ENCODE measurements at places on chromosomes 3 and 15. TPM values are rescaled to one million over a fixed set of nuclear protein-coding genes. Genes with fewer than 3 reads are reported as not detected.

- DNase-seq: no peak
- peaks cover 9% of the 10 kb centered on the region for H3K36me3 ChIP-seq
- no peak overlapping the region for H3K27ac ChIP-seq
- H3K27me3 ChIP-seq: no peaks in the 10 kb centered on the region
These were observed 80.4 kb downstream of the ADAM10 start for GRCh38 chr15:58669108-58669507.

- H3K4me3 ChIP-seq: no peak overlapping the region
- H3K27ac ChIP-seq: no peak overlapping the region
- peaks cover 6% of the 10 kb centered on the region for H3K36me3 ChIP-seq
- H3K27me3 ChIP-seq: no peaks in the 10 kb centered on the region
- H3K4me1 ChIP-seq: no peaks in the 10 kb centered on the region
These were observed 36.0 kb upstream of the CBLB start for GRCh38 chr3:105904678-105905284.

GRCh38 chr15:91871837-91872236 is 18.3 kb downstream of the SLCO3A1 start:
- DNase-seq: no peak
- no peaks in the 10 kb centered on the region for H3K27me3 ChIP-seq
- H3K4me3 ChIP-seq: no peak overlapping the region
- peaks cover 5% of the 10 kb centered on the region for H3K36me3 ChIP-seq

DNA sequence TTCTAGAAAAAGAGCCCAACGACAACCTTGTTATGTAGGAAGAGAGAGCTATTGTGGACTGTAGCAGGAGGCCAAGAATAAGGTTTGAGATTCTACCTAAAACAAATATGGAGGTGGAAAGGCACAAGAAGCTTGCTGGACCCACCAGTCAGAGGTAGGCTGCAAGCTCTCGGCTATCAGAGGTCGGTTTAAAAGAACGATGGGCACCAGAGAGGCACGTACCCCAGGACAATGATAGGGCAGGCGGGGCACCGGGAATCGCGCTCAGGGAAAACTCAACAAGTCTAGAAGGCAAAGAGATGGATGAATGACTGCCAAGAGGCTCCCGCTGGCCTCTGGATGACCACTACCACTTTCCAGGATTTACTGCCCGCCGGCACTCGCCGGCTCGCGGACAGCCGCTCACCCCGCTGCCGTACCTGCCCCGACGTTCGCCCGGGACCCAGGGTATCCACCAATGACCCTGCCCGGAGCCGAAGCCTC is 1.1 kb downstream of the HDGFL3 start:
- peaks cover 3% of the 10 kb centered on the region for H3K36me3 ChIP-seq
- no peak for DNase-seq
- peaks cover 10% of the 10 kb centered on the region for H3K4me1 ChIP-seq

GRCh38 chr3:98731720-98732285 is 31.3 kb upstream of the ST3GAL6 start:
- H3K4me3 ChIP-seq: peak overlapping the region; percentile 44
- no peak overlapping the region for H3K27ac ChIP-seq
- DNase-seq: no peak
- H3K36me3 ChIP-seq: peaks cover 5% of the 10 kb centered on the region
- peaks cover 8% of the 10 kb centered on the region for H3K4me1 ChIP-seq

GRCh38 chr15:94965593-94965992 is 734.2 kb downstream of the MCTP2 start:
- no peaks in the 10 kb centered on the region for H3K36me3 ChIP-seq
- no peak for DNase-seq
- no peak overlapping the region for H3K27ac ChIP-seq
- H3K27me3 ChIP-seq: peaks cover 1% of the 10 kb centered on the region

DNA sequence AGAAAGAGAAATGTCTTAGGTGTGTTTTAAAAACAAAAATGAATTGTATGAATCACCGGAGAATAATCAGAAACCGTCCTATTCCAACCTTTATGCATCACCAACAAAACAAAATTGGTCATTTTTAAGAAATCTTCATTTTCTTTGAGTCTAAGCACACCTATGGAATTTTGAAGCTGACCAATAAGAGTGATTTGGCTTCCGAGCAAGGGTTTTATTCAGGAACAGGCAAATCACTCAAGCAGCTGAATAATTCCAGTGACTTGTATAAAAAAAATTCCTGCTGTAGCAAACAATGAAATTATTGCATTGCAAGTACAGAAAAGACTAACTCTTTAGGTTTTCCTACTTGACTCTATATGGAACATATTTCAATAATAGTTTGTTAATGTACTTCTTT is 83.8 kb upstream of the FNDC3B start:
- no peak overlapping the region for H3K27ac ChIP-seq
- H3K4me1 ChIP-seq: peaks cover 8% of the 10 kb centered on the region

DNA sequence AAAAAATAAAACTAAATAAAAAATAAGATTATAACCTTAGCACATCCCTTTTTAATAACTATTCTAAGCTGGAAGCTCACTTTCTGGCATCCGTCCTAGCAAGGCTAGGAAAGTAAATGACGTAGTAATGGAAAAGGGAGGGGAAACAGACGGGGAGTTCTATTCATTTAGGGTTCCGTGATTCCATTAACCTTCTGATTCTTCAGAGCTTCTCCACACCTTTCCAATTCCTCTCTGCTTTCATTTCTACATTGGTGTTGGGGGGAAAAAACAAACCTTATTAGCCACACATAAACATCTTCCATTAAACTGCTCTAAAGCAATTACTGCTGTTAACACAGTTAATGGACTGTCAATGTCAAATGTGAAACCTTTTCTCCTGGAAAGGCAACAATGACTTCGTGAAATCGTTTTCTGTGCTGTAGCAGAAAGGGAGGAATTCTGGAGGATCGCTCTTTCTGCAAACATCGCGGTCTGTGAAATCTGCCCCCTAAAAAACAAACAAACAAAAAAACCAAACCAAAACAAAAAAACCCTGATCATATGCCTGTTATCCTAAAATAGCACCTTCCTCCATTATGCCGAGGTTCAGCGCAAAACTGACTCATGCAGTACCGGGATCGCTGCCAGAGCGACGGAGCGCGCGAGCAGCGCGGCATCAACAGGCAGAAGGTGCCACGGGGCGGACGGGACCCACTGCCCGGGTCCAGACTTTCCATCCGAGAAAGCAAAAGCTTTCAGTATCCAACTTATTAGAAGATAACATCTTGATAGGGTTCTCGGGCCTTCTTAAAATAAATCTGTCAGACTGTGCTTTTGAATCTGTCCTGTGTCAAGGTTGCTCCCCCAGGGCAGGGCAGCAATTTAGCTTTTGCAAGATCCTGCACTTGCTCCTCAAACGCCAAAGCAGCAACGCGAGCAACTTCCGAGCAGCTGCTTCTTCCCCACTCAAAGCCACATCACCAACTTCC is 156.2 kb downstream of the FGF12 start:
- H3K36me3 ChIP-seq: no peaks in the 10 kb centered on the region
- no peak overlapping the region for H3K4me3 ChIP-seq
- no peaks in the 10 kb centered on the region for H3K4me1 ChIP-seq
- H3K27me3 ChIP-seq: no peaks in the 10 kb centered on the region

- peaks cover 6% of the 10 kb centered on the region for H3K36me3 ChIP-seq
- H3K4me1 ChIP-seq: peaks cover 48% of the 10 kb centered on the region
- no peak for DNase-seq
- peak overlapping the region; percentile 19 for H3K27ac ChIP-seq
- H3K4me3 ChIP-seq: no peak overlapping the region
These were observed 25.4 kb upstream of the ALPK3 start for GRCh38 chr15:84791763-84792162.

DNA sequence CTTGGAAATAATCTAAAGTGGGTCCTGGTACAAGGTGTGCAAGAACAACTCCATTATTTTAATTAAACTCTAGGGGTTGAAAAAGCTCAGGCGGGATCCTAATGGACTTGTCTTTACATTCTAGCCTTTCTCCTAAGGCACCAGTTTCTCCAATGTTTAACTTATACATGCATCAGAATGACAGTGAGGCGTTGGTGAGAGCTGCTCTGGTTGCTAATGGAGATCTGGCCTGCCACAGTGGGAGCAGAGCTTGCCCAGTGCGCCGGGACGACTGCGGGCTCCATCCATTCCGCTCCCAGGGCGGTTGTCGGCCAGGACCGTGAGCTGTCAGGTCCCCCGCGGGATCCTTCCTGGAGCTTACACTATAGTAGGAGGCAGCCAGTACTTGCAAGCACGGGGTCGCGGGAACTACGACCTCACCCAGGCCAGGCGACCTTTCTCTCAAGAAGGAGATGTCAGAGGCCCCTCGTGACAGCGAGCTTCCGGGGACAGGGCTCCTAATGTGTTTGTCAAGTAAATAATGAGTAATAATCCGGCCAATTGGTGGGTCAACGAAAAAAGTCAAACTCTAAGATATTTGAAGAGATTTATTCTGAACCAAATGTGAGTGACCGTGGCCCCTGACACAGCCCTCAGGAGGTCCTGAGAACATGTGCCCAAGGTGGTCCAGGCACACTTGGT is 991 bp upstream of the HIGD1A start:
- H3K4me3 ChIP-seq: peak overlapping the region; percentile 96
- peaks cover 9% of the 10 kb centered on the region for H3K27me3 ChIP-seq
- DNase-seq: peak; percentile 2
- H3K27ac ChIP-seq: peak overlapping the region; percentile 85
- peaks cover 51% of the 10 kb centered on the region for H3K4me1 ChIP-seq
- no peaks in the 10 kb centered on the region for H3K36me3 ChIP-seq

DNA sequence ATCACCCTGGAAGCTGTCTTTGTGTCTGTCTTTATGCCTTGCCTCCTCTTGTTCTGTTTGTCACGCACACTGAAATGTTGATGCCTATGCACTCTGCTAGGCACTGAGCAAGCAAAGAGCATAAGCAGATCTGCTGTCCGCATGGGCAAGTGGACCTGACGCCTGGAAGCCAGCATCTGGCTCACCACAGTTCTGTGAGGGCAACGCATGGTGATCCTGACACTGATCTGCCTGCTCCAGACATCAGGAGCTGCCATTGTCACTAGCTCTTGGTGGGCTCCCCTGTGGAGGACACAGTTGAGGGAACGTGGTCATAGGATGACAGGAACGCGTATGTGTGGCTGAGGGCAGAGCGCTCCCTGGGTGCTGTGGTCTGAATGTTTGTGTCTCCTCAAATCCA is 234.6 kb downstream of the ADAMTS17 start:
- H3K27ac ChIP-seq: no peak overlapping the region
- no peak for DNase-seq
- H3K4me3 ChIP-seq: no peak overlapping the region

DNA sequence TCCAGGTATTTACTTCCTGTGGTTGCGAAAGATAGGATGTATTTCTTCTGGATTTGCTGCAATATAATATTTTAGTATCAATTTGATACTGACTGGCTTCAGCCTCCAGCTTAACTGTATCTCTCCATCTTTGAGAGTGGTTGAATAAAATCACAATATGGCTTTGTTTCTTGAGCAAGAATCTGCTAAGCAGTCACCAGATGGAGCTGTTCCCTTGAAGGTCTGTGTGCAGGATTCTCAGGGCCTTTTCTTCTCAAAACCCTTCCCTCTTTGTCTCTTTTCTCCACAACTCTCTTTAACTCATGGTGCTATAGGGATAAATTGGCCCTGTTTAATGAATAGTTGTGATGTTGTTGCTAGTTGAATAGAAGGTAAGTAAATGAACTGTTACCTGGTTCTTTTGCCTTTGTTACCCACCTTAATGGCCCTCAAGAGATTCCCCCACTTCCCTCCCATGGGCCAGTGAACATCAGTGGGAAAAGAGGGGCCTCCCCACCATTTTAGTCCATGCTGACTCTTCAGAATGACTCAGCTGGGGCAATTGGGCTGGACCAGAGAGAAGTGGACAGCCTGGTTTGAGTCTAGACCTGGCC is 34.8 kb upstream of the RAB6B start:
- no peak for DNase-seq
- H3K27ac ChIP-seq: no peak overlapping the region
- H3K4me3 ChIP-seq: no peak overlapping the region
- H3K4me1 ChIP-seq: peaks cover 6% of the 10 kb centered on the region

- H3K27me3 ChIP-seq: peaks cover 4% of the 10 kb centered on the region
- no peaks in the 10 kb centered on the region for H3K36me3 ChIP-seq
- H3K4me1 ChIP-seq: no peaks in the 10 kb centered on the region
- H3K4me3 ChIP-seq: no peak overlapping the region
These were observed 63.7 kb upstream of the THSD4 start for GRCh38 chr15:71051539-71051938.

DNA sequence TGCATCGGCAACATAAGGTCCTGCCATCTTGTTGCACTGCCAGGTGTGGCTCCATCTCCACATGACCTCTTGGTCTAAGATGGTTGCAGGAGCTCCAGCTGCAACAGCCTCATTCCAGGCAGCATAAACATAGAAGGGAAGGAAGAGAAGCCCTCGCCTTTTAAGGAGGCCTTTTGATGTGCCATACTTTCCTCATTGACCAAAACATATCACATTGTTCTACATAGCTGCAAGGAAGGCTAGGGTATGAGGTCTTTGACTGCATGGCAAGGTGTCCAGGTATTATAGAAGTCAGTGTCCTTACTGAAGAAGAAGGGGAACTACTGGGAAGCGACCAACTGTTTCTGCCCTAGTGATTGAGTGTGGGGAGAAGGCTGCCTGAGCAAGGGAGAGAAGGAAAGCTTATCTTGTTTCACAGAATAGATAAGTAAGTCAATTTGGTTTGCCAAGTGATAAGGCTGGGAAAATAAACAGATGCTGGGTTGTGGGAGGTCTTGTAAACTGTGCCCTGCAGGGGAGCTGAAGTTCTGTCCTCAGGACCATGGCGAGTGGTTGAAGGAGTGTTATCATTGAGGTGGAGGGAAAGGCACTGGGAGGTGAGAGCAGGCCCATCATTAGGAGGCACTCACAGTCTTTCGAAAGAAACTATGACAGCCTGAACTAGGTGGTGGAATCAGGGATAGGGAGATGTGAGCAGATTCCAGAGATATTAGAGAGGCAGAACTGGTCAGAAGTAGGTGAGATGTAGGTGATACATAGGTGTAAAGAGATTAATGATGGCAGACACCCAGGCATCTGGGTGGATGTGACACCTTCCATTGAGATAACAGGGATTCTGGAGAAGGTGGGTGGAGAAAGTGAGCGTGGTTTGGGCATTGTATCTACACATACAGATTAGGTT is 93.8 kb upstream of the IGF1R start:
- no peaks in the 10 kb centered on the region for H3K36me3 ChIP-seq
- H3K4me3 ChIP-seq: no peak overlapping the region
- H3K27me3 ChIP-seq: peaks cover 16% of the 10 kb centered on the region
- H3K27ac ChIP-seq: no peak overlapping the region
- H3K4me1 ChIP-seq: no peaks in the 10 kb centered on the region

DNA sequence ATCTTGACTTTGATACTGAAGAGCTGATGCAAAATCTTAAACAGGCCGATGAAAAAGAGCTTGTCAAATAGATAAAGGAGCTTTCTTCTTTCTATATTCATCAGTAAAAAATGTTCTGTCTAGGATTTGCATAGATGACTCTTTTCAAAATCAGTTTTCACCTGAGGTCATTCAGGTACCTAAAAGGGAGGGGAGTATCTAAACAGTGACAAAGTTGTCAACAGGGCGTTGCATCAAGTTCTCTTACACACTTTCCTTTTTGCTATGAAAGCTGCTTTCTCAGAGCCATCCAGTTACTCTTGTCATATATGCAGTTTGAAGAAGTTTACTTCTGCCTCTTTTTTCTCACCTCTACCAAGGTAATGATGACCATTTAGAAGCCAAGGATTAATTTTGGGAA is 60.0 kb downstream of the AKAP13 start:
- H3K27ac ChIP-seq: peak overlapping the region; percentile 9
- no peak overlapping the region for H3K4me3 ChIP-seq
- no peaks in the 10 kb centered on the region for H3K36me3 ChIP-seq
- no peaks in the 10 kb centered on the region for H3K27me3 ChIP-seq

UPK1B gene
- polyA plus RNA-seq: not detected

MTMR10 gene
- 10.7 TPM for polyA plus RNA-seq

CNTN3 gene
- not detected for polyA plus RNA-seq

YEATS2 gene
- polyA plus RNA-seq: 6.3 TPM

SH2D7 gene
- not detected for polyA plus RNA-seq

All from immature natural killer cell (primary cell).